AG04449 (cell line): ENCODE measurements at places on chromosomes 5 and 9.
A peak's percentile ranks its signal among the peaks of the same experiment; 100 is the strongest.

- DNase-seq: no peak
Measured at GRCh38 chr5:136769900-136770684, 404.7 kb upstream of the TRPC7 start.

DNA sequence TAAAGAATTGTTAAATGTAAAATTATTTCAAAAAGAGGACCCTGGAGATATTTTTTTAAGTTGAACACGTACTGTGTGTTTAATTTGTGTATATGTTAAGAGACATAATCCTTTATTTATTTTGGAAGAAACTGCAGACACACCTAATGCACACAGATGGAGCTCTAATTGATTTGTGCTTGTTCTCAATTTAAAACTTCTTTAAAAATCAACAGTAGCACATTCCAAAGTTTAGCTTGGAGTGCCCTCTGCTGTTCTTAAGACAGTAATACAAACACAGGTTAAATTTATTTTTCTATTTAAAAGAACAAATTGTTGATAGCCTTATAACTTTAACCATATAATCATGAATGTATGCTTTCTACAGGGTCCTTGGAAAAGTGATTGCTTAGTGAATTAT, 277.6 kb upstream of the ADAMTS16 start:
- peak; percentile 0 for DNase-seq

DNA sequence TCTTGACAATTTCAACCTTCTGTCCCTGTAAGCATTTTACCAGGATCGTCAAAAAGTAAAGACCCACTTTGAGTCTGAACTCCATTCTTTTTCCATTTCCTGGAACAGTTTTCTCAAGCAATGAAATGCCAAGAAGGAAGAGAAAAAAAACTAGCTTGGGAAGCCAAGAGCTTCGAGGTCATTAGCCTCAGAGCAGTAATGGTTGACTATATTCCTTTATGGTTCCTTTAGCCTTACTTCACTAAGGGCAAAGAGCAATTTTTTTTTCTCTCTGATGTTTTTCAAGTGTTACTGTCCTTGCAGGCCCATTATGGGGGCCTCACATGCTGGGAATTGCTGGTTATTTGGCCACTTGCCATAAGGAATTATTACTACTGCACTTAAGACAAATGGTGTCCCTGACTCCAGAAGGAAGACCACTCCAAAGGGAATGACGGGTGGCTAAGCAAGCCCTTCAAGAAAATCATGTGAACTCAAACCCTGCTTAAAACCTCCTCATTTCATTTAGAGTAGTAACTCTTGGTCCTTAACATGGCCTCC, 37.1 kb downstream of the BNC2 start:
- no peak for DNase-seq

DNA sequence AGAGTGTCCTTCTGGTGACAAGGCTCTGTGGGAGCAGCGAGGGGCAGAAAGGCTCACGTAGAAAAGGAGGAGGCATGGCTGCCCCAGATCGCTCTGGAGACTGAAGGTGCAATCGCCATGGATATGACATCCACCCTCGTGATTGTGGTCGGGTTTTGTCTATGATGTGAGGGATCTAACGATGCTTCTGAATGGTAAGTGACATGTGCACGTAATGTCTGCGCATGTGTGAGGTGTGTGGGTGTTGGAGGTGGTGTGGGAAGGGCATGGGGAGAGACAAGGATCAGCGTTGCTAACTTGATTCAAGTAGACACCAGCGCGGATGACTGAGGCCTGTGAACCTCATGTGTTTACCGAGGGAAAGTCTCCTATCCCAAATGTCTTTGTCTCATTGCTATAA, 20.2 kb downstream of the IRX1 start:
- no peak for DNase-seq

DNA sequence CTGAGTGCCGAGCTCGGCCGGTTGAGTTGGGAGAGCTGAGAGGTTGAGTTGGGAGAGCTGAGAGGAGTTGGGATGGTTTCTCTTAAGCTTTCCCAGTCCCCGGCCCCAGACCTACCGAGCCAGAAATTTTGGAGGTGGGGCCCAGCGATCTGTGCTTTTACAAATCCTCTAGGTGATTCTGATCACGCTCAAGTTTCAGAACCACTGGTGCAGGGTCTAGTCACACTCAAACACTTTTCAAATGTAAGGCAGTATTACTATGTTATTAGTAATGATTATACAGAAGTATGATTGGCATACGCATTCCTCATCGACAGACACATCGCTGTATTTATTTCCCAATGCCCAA, 256 bp upstream of the CLINT1 start:
- no peak for DNase-seq

DNA sequence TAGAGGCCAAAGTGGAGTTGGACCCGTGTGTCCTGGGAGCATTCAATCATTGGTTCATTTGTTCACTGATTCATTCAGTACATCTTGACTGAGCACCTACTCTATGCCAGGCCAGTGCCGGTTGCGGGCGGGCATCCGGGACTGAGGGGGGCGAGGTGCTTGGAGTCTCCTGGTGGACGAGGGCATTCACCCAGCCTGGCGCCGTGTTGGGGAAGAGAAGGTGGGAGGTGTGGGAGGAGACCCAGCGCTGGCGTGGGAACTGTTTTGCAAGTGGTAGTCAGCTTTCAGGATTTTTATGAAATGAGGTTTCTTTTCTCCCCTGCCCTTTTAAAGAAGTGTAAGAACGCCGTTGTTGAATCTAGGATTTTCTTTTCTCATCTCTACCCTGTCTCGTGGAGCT, 37.2 kb downstream of the NCS1 start:
- DNase-seq: no peak

- DNase-seq: no peak
Measured at GRCh38 chr5:103605277-103605676, 42.7 kb upstream of the NUDT12 start.

DNA sequence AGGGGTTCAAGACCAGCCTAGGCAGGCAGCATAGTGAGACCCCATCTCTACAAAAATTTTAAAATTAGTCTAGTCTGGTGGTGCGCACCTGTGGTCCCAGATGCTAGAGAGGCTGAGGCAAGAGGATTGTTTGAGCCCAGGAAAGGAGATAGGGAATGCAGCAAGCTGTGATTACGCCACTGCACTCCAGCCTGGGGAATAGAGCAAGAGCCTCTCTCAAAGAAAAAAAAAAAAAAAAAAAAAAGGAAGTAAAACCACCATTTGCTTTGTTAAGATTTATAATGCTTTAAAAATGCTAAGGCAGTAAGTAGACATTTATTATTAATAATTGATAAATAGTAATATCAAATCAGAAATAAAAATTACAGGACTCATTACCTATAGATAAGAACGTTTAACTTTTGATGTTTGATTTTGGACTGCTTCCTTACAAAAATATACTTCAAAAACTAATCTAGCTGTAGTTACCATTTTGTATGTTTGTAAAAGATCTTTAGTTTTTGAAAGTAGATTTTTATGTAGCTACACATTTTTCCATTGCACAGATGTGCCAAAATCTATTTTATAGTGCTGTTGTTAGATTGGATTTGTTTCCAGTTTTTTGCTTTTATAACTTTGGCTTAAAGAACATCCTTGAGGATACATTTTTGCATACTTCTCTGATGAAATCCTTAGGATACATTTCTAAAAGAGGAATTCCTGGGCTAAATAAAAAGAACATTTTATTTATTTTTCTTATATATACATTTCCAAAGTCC, 86.4 kb downstream of the INIP start:
- no peak for DNase-seq

DNA sequence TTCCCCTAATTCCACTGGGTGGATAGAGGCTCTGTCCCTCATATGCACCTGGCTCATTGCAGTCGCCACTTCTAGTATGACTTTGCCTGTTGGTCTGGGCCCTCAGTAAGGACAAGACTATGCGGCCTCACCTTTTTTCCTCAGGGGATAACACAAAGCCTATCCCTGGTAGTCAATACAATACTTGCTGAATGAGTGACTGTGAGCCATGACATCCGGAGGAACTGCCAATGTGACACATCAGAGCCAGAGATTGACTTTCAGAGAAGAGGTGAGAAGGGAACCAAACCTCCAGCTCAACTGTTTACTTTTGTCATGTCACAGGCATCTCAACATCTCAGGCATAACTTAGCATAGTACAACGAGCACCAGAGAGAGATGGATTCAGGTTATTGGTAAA, 371.3 kb downstream of the DMRT2 start:
- DNase-seq: no peak
